ENCODE measurements at places on chromosomes 12 and 14.
A peak's percentile ranks its signal among the peaks of the same experiment; 100 is the strongest.

DNA sequence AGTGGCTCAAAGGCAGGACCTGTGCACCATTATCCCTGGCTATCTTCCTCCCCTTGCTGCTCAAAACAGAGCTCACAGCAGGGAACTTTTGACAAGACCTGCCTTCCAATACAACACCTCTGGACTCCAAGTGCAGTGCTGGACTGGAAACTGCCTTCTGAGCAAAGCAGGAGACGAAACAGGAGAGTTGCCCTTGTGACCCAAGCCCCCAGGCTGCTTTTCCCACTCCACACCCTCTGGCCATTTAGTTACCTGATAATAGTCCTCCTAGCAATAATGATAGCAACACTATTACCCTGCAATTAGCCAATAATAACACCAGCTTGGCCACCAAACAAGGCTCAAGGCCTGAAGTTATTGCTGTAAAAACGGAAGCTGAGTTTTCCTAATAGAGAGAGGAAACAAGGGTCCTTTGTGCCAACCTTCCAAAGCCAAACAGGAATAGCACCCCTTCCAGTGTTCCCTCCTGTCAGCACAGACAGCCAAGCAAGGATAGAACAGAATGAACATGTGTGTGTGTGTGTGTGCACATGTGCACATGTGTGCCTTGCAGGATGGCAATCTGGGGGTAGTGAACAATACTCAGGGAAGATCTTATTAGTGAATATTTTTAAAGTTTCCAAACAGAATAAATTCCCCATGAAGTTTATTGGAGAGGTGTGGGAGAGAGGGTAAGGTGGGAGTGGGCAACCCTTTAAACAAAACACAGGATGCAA lies 9.2 kb upstream of the KRT73 start:
- DNase-seq: peak; percentile 1

- no peak for DNase-seq
Measured at GRCh38 chr12:102568276-102568675, 87.9 kb upstream of the IGF1 start.

GRCh38 chr14:57930241-57930975 lies 64.5 kb upstream of the SLC35F4 start:
- DNase-seq: no peak

DNA sequence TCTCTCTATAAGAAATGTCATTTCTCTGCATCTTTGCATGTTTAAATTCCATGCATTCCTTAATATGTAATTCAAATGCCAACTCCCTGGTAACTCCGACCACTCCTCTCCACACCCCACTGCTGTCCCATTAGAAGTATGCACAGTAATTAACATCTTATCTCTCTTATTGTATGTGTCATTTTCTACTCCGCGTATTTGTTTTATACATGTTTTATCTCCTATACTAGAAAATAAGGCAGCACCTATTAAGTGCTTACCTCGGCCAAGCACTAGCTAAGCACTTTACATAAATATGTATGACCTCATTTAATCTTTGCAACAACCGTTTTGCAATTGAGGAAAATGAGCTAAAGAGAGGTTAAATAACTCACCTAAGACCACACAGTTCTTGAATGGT lies 469.8 kb downstream of the BCAT1 start:
- no peak for DNase-seq

DNA sequence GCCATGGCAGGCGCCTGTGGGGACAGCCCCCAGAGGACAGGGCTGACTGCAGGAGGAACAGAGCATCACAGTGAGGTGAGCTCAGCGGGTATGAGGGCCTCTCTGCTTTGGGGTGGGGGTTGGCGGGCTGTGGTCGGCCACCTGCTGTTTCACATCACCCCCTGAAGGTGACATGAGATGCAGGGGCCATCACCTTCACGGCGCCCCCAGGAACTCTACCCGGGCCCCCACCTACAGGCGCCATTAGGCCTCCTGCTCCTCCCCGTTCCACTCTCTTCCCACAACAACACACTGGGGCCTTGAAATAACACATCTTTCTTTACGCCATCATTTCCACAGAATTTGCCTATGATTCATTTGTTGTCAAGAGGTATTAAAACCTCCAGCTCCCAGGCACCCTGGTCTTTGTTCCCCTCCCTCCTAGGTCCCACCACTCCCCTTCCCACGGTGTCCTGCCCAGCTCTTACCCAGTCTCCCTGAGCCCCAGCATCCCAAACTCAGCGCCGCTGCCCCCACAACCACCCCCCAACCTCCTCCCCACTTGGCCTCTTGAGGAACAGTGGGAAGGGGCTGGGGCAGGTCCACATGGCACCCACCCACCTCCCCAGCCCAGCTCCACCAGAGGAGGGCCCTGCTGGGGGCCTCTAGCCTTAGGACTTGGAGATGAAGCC lies 12.7 kb upstream of the HDAC7 start:
- DNase-seq: no peak

DNA sequence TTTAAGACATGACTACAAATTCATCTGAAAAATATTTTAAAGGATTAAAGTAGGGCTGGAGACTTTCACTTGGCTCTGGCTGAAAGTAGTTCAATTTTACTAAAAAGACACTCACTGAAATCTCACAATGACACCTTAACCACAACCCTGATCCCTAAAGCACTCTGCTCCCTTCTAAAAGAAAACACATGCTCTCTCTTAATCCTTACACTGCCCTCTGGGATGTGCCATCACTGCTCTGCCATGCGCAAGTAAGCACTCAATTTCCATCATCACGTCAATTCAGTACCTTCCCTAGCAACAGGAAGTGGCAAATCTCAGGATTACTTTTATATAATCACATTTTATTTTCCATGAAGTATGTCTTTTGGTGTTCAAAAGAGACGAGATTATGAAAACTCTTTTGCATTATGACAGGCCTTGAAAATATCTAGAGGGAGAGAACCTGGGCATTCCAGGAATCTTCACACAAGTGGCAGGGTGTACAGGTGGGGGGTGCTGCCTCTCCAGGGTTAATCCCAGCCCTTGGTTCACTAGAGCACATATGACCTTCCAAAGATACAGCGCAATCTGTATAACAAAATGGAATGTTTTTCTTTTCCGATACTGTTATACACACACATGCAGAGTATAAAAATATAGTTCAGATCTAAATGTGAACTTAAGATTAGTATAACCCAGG lies 7.3 kb downstream of the ATG14 start:
- DNase-seq: peak; percentile 35

- DNase-seq: no peak
Measured at GRCh38 chr12:1502379-1502720, 92.0 kb downstream of the FBXL14 start.

GRCh38 chr12:58313091-58313855 lies 371.9 kb downstream of the ATP23 start:
- no peak for DNase-seq

- no peak for DNase-seq
Measured at GRCh38 chr12:95546491-95546813, 4.8 kb downstream of the USP44 start.

DNA sequence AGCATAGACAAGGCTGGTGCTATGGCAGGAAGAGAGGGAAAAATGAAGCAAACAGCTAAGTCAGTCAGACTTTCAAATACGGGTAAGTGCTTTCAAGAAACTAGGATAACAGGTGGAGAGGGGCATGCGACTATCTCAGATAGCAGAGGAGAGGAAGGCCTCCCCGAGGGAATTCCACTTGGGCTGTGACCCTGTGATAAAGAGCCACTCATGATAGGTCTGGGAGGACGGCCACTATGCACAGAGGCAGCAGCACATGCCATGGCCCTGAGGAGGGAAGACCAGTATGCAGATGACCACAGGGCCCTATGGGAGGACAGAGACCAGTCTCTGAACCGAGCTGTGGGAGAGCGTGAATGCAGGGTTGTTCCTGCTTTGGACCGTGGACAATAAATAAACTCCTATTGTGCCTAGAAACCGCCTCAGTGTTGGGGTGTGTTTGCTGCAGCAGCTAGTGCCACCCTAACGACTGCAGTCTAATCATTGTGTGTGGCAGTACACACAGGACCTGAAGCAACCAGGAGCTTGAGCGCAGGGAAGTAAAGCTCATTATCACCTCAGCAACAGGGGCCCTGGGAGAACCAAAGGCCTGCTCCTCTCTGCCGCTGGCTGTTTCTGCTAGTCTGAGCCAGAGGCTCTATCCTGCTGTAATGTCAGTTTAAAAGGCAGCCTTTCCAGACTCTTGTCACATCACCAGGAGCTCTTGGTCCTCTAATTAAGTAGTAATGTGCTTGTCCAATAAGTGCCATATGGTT lies 119.1 kb downstream of the CACNA1C start:
- peak; percentile 89 for DNase-seq

GRCh38 chr14:96139169-96139568 lies 65.5 kb upstream of the BDKRB2 start:
- no peak for DNase-seq

DNA sequence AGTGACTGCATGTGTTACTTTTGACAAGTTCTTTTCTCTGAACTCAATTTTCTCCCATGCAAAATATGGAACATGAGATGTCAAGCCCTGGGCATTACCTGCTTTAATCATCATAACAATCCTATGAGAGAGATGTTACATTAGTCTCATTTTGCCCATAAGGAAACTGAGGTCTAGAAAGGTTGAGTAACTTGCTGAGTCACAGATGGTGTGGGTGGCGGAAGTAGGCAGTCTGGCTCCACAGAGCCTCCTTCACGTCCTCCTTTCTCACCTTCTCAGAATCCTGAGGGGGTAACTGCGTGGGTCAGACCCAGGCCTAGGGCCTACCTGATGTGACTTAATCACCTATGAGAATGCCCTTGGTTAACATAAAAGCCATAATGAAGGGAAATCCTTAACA lies 50.7 kb downstream of the TMTC1 start:
- no peak for DNase-seq

DNA sequence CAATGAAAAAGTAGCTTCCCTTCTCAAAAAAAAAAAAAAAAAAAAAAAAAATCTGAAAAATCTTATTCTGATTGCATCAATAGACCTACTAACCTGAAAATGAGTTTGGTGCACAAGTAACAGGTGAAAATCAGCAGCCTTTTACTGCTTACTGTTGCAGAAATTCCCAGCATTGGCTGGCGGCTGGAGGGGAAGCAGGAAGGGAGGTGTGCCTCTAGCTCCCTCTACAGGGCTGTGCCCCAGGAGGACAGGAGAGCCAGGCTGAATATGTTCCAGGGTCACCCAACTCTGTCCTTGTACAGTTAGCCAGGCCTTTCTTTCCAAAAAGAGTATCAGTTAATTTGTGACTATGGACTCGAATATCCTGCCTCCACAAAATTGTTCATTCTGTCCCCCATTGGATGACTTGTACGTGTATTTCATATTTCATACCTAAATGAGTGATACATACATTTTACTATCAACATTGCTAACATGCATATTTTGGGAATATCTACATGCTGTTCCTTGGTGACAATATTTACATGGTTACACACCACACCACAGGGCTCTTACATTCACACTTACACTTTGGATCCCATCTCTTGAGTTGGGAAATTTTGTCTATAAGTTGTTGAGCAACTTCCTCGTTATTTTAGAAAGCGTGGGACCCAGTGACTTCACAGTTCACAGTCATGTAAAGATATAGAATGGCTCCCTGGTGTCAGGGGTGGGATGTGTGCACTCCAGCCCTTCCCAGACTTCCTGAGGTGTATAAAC lies 124.8 kb downstream of the SAMD4A start:
- peak; percentile 81 for DNase-seq

DNA sequence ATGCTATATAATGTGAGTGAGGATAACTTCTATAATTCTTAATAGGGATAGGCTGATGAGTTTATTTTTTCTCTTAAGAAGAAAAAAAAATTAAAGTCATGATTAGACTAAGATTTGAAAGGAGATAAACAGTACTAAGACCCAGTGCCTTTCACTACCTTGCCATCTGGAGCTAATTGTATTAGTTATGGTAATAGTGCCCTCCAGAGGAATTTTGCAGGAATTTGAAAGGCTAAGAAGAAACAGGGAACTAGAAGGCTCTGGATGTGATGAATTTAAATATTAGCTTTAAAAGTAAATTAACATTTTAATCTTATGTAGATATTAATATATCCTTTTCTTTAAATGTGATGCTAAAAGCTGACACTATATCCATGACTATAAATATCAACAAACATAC lies 36.6 kb upstream of the PIK3C2G start:
- DNase-seq: peak; percentile 44

- peak; percentile 48 for DNase-seq
Measured at GRCh38 chr12:116919247-116919661, 8.5 kb downstream of the FBXW8 start.

GRCh38 chr14:53355581-53356112 lies 202.5 kb upstream of the DDHD1 start:
- DNase-seq: no peak

DNA sequence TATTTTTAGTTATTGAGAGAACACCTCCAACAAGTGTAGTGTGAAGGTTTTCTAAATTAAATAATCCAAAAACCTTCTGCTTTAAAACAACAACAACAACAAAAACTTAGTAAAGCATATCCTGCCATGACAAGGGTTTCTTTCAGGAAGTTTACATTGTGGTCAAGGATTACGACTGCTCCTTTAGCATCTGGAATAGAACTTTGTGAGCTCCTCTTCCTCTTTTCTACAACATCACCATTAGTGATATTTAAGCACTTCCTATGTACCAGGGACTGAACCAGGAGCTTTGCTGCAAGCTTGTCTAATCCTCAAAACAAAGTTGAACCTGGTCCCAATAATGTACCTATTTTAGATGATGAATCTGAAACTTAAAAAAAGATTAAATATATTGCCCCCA lies 315.4 kb upstream of the KITLG start:
- no peak for DNase-seq

DNA sequence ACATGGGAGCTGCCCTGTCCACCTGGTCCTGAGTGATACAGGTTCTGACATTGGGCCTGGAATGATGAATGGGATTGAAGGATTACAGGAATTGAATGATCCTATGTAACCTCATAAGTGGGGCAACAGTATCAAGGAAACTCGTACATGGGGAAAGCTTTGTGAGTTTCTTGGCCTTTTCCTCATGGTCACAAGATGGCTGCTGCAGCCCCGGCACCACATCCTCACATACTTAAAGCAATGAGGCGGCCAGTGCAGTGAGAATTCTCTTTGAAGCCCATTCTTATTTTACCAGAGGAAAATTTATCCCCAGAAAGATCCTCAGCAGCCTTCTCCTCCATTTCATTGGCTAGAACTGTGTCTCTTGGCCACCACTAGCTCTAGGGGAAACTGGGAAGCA lies 91.9 kb downstream of the AACS start:
- no peak for DNase-seq

GRCh38 chr14:93643127-93643526 lies 145.2 kb downstream of the PRIMA1 start:
- DNase-seq: no peak

DNA sequence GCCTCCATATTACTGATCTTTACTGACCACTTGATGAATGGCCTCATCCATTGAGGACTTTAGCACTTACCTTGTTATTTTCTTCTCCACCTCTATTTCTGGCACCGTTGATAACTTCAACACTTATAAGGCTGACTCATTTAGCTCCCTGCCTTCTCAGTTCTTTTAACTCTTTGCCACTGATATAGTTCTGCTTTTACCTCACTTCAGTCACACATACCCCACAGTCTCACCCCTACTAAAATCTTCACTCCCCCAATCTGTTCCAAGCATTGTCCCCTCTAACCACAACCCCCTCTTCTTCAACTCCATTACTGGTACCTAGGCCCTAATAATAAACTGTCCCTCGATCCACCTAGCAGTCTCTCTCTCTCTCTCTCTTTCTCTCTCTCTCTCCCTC lies 141.0 kb downstream of the PAH start:
- no peak for DNase-seq

- no peak for DNase-seq
Measured at GRCh38 chr12:109940339-109940923, 40.4 kb downstream of the TCHP start.
